ENCODE measurements at places on chromosomes 7 and 10. TPM values are rescaled to one million over a fixed set of nuclear protein-coding genes. Genes with fewer than 3 reads are reported as not detected.

TLX1 gene
- total RNA-seq, result not detected

SLC26A3 gene
- total RNA-seq, result not detected

PIP gene
- not detected for total RNA-seq

SIRT1 gene
- 17.2 TPM for total RNA-seq

CEP41 gene
- 7.8 TPM for total RNA-seq

INTS1 gene
- total RNA-seq, result 16.7 TPM

CRHR2 gene
- under 0.01 TPM for total RNA-seq

TMEM273 gene
- total RNA-seq, result 6.8 TPM

CCAR1 gene
- 17.2 TPM for total RNA-seq

IL15RA gene
- 1.6 TPM for total RNA-seq

SRI gene
- total RNA-seq, result 43.3 TPM

FLNC gene
- total RNA-seq, result 611 TPM

HOXA7 gene
- 1.6 TPM for total RNA-seq

PI4K2A gene
- 5.2 TPM for total RNA-seq

IDE gene
- total RNA-seq, result 14.1 TPM
